Tibial nerve (tissue), 4 donors: ENCODE measurements at places on chromosomes 11 and 22.
A peak's percentile ranks its signal among the peaks of the same experiment; 100 is the strongest.

DNA sequence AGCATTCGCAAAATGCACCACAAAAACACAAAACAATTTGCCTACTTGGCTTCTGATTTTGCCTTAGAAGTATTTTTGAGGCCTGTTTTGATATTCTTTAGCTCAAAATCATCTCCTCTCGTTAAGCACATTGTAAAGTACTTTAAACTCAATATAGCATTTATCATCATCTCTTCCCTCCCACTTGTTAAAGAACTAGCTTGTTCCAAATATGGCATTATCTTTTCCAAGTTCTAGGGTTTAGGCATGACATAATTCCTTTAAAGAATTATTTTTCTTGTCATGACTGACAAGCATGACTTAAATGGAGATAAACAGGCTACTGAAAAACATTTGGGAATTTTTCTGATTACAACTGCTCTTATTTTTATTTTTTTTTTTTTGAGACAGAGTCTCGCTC is 21.3 kb downstream of the CELF1 start:
- no peak for DNase-seq

- DNase-seq = no peak
These were observed 26.3 kb downstream of the MRGPRX1 start for GRCh38 chr11:18912883-18913282.

- DNase-seq = no peak
These were observed 32.8 kb downstream of the CSTPP1 start for GRCh38 chr11:46969379-46969778.

DNA sequence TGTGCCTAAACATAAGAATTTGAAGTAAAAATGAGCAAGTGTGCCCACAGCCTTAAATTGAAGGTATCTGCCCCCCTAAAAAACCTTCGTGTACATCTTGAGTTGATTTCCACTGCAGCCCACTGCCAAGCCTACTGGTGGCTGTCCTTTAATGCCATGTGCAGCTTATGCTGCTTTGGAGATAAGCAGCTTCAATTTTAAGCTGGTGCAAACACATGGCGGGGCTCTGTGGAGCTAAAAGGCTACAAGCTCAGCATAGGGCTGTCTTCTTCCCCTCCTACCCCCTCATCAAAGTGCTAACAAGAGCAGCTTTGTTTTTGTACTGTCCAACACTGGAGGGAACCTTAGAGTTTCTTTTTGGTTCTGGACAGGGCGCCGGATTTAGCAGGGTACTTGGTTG is 128.5 kb upstream of the LMO1 start:
- DNase-seq = no peak

DNA sequence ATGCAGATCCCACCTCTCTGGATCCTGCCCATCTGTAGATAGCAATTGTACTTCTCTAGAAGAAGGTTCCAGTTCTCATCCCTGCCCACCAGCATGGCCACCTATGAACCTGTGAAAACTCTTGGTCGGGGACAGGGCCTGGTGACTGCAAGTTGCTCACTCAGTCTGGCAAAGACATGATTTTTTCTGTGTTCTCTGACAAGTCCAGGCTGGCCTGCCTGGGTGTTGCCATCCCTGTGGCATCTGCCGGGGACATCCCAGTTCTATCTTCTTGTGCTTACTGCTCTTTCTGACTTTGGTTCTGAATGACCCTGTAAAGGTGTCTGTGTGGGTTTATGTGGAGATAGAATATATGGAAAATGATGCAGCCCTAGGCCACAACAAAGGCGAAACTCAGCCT is 545.8 kb downstream of the INSC start:
- no peak for DNase-seq

DNA sequence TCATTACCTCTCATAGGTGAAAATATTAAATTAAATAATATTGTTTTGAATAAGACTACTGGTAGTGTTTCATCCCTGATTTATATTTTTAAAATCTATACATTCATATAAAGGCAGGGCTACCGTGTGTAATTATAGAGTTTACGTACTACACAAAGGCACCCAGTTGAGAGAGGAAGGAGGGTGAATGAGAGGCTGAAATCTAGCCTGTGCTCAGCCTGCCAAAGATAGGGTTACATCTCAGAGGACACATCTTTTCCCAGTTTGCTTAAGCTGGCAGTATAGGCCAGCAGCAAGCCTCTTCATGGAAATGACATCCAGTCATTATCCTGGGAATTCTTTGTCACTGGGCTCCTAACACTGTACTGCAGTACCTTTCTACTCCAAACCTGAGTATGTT is 7.5 kb upstream of the B3GNT6 start:
- no peak for DNase-seq

DNA sequence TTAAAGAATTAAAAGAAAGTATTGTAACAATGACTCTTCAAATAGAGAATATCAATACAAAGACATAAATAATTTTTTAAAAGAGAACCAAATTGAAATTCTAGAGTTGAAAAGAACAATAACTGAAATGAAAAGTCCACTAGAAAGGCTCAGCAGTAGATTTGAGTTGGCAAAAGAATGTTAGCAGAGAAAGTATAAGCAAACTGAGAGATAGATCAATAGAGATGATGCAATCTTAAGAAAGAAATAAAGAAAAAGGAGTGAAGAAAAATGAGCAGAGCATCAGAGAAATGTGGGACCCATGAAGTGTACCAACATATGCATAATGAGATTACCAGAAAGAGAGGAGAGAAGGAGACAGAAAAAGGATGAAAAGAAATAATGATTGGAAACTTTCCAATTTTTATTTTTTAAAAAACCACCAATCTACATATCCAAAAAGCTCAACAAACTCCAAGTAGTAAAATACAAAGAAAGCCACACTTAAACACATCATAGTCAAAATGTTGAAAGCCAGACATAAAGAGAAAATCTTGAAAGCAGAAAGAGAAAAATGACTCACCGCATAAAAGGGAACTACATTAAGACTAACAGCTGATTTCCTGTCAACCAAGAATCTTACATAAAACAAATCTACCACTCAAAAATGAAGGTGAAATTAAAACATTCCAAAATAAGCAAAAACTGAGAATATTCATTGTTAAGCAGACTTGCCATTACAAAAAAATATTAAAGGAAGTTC is 20.9 kb downstream of the NCF4 start:
- DNase-seq = no peak

GRCh38 chr11:13152264-13152663 is 125.3 kb upstream of the BMAL1 start:
- DNase-seq = no peak

GRCh38 chr11:99952816-99953215 is 734.3 kb upstream of the ARHGAP42 start:
- no peak for DNase-seq

- DNase-seq = no peak
These were observed 20.1 kb upstream of the BDNF start for GRCh38 chr11:27720277-27720830.

DNA sequence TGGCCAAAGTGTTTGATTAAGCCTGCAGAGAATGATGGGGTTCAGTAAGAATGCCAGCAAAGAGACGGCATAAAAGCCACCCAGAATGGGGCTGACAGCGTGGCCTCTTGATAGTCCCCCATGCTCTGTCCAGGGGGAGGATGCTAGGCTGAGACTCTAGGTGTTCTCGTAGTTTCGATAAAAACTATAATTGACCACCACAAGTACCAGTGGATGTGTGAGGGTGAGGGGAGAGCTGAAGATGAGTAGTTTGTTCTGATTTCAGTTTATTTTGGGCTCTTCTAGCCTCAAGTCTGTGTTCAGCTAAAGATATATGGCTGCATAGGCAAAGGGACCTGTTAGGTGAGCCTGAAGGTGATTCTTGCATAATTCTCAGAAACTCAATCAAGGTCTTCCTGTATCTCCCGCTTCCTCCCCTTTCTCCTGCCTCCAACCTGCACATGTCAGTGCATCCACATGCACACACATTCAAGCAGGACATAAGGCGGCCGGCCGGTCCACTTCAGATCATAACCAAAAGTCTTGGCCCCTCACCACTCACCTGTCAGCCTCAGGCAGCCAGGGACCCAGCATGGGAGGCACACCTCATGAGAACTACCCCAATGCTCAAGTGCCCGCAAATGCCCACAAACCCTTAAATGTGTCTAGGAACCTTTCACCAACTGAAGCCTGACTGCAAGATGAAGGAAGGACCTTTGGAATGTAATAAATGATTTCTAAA is 31.2 kb downstream of the FLI1 start:
- no peak for DNase-seq

GRCh38 chr22:25816522-25817059 is 74.6 kb downstream of the MYO18B start:
- no peak for DNase-seq

DNA sequence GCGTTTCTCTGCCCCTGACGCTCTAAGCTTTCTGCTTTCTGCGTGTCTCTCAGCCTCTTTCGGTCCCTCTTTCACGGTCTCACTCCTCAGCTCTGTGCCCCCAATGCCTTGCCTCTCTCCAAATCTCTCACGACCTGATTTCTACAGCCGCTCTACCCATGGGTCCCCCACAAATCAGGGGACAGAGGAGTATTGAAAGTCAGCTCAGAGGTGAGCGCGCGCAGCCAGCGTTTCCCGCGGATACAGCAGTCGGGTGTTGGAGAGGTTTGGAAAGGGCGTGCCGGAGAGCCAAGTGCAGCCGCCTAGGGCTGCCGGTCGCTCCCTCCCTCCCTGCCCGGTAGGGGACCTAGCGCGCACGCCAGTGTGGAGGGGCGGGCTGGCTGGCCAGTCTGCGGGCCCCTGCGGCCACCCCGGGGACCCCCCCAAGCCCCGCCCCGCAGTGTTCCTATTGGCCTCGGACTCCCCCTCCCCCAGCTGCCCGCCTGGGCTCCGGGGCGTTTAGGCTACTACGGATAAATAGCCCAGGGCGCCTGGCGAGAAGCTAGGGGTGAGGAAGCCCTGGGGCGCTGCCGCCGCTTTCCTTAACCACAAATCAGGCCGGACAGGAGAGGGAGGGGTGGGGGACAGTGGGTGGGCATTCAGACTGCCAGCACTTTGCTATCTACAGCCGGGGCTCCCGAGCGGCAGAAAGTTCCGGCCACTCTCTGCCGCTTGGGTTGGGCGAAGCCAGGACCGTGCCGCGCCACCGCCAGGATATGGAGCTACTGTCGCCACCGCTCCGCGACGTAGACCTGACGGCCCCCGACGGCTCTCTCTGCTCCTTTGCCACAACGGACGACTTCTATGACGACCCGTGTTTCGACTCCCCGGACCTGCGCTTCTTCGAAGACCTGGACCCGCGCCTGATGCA is at the start of gene MYOD1:
Gene MYOD1 (plus strand): TSS at position 544 of the 910 bp plus-strand sequence. CDS start 212 bp downstream, at position 756.
- no peak for DNase-seq

GRCh38 chr11:2209900-2210321 is 38.3 kb upstream of the TH start:
- DNase-seq = no peak

DNA sequence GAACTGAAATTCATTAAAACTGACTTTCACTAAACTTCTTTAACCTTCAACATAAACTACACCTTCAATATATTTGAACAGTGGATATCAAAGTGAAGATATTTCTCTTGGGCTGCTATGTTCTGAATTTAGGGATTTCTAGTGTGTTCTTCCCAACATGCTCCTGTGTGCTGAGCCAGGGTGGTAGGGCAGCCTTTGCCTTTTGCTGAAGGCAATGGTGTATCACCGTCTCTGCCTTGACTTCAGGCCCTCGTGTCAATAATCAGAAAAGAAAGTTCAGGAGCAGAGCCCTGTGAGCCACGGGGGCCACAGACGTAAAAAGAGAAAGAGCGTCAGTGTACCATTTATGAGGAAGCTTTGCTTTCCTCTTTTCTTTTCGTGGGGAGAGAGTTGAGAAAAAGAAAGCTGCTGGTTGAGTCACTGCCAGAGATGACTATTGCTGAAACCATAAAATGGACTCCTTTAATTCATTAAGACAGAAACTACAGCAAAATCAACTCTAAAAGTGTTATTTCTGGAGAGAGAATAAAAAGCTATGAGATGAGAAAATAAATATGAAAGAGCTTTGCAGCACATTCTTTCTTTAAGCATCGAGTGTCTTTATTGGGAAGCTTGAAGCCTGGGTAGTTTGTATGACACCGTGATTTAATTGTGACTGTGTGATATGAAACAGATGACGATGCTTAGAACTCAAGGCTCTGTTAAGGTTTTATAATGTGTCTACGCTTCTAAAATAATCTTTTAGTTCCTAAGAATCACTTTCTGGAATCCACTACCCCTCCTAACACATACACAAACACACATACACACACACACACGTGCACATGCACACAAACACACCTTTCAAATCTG is 271.8 kb upstream of the MTNR1B start:
- no peak for DNase-seq

GRCh38 chr11:96054870-96055705 is 131.2 kb upstream of the MTMR2 start:
- no peak for DNase-seq

GRCh38 chr22:45007391-45008185 is 2.2 kb downstream of the PHF21B start:
- no peak for DNase-seq

- DNase-seq = no peak
These were observed 271.2 kb upstream of the SYN3 start for GRCh38 chr22:33329398-33329797.

DNA sequence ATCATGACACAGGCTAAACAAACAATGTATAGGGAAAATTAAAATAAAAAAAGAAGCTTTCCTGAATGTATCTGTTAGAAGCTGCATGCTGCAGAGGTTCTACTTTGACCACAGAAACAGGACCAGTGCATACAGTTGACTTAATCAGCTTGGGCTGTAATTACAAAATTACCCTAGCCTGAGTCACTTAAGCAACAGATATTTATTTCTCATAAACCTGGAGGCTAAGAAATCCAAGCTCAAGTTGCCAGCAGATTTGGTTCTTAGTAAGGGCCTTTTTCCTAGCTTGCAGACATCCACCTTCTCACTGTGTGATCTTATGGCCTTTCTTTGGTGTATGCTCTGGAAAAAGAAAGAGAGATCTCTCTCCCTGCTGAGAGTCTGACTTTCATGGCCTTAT is 946.5 kb upstream of the RAG2 start:
- DNase-seq = no peak

- DNase-seq = no peak
These were observed 846.2 kb upstream of the API5 start for GRCh38 chr11:42465623-42466022.

- DNase-seq = no peak
These were observed 3.6 kb downstream of the OR8B4 start for GRCh38 chr11:124421043-124421442.

DNA sequence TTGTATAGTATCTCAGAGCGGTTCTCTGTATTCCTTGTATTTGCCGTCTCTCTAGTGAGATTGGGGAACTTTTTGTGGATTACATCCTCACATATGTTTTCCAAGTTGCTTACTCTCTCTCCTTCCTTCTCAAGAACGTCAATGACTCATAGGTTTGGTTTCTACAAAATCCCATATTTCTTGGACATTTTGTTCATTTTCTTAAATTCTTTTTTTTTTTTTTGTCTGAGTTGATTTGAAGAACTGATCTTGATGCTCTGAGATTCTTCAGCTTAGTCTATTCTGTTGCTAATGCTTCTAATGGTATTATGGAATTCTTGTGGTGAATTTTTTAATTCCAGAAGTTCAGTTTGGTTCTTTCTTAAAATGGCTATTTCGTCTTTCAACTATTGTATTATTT is 28.4 kb upstream of the SLN start:
- DNase-seq = no peak

- peak; percentile 99 for DNase-seq
These were observed at the start of gene NEAT1 for GRCh38 chr11:65422633-65423515. Gene NEAT1, plus strand, starts transcription at chr11:65422798.

- no peak for DNase-seq
These were observed 8.5 kb downstream of the YPEL4 start for GRCh38 chr11:57641011-57641807.

- no peak for DNase-seq
These were observed 1.4 kb upstream of the MFNG start for GRCh38 chr22:37487571-37487970.

- DNase-seq = no peak
These were observed 79.9 kb downstream of the AMBRA1 start for GRCh38 chr11:46513934-46514342.

GRCh38 chr22:24532075-24532474 is 22.9 kb downstream of the GUCD1 start:
- DNase-seq = no peak

- peak; percentile 62 for DNase-seq
These were observed 32.9 kb downstream of the RBFOX2 start for GRCh38 chr22:35995772-35996171.
